ENCODE measurements at places on chromosomes 3 and 15.

- DNase-seq, result no peak
Observed at GRCh38 chr3:4153771-4154170, 149.4 kb upstream of the SETMAR start.

- DNase-seq, result no peak
Observed at GRCh38 chr3:67335813-67336212, 318.6 kb downstream of the SUCLG2 start.

DNA sequence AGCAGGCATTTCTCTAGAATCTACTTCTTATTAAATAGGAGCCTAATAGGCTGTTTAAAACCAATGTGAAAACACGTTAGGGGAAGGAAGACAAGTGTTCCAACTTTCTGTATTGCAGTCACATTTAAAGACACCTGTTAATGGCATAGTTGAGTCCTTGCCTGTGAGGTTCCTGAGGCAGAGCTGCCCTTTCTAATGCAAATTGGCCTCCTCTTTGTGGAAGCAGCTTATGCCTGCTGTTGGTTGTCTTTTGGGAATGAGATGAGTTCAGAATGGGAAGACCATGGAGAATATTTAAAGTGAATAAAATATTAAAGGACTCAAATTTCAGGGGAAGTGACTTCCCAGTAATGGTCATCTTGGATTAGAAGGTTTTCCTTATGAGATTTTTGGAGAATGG, 51.2 kb downstream of the NEK11 start:
- no peak for DNase-seq

DNA sequence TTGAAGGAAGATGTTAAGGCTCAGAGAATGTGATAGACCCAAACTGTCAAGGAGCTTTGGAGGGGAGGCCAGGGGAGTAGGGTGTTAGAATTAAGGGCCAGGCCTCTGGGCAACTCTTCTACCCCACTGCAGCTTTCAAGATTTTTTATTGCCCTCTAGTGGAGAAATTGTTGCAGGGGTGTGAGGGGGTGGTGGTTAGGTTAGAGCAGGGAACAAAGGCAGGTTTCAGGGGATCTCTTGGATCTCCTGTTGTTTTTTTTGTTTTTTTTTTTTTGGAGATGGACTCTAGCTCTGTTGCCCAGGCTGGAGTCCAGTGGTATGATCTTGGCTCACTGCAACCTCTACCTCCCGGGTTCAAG, 1.4 kb upstream of the SEC13 start:
- no peak for DNase-seq

DNA sequence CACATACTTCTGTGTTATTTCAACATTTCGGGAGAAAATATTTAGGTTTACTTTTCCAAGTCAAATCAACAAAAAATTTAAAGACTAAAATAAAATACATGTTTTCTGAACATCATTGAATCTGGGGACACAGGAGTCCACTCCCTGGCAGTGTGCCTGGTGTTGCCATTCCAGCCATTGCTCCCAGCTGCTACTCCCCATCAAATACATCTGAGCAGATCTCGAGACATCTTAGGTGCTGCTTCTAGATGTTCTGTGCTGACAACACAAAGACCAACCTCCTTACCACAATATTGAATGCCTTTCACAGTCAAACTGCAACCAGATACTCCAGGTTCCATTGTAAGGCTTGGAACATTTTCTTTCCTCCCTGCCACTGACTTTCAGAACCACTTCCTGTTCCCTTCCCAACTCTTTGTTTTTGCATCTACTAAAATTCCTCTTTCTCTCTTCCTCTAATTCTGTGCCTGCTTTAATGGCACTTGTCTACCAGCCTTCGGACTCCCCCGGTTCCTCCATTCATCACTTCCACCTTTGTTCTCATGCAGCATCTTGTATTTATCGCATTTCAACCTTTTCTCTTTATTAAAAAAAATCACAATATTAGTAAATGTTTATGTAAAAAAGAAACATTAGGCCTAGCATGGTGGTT, 81.1 kb upstream of the SLC4A7 start:
- no peak for DNase-seq

DNA sequence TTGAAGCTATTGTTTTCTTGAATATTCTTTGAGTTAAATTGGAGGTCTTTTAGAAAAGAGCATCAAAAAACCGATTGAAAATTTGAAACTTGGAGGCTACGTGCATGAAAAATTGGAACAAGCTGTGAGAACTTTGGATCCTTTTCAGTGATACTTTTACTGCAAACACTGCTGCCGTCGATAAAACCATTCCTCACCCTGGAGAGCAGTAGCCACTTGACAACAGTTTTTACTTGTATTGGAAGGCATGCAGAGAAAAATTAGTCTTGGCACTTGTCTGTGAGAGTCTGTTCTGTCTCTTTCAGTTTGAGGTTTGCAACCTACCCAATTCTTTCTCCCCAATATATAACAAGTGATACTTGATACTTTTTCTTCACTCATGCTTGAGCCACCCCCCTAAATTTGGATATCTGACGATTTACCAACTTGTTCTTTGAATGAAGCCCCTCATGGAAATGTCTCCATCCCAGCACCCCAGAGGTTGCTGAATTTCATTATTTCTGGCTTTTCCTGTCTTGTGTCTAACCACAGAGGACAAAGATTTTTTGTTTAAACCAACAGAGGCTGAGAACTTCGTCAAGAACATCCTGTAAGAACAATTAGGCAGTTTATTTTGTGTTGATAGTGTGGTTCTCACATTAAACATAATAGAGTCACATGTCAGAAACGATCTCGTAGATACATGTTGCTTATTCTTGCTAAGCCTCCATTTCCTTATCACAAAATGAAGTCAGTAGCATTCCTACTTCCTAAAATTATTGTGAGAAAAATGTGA, 307.3 kb upstream of the PLSCR5 start:
- DNase-seq, result no peak

GRCh38 chr15:34240537-34240936, 15.7 kb downstream of the EMC4 start:
- DNase-seq, result no peak

- DNase-seq, result no peak
Observed at GRCh38 chr3:61068084-61068483, 183.2 kb downstream of the FHIT start.

DNA sequence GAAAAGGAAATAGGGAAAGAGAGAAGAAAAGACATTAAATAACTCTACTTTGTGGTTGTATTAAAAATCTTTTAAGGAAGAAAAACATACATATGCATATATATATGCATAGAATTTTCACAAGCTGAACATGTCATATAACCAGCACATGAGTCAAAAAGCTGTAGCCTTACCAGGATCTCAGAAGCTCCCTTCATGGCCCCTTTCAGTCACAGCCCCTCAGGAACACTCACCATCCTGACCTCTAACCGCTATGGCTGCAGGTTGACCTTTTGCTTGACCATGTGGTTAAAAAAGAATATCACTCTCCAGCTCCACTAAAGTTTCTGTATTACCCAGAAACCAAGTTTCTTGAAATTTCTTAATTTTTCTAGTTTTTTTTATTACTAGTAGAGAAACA, 103.4 kb downstream of the CHST2 start:
- no peak for DNase-seq

GRCh38 chr3:179768080-179768479, 115.2 kb downstream of the USP13 start:
- DNase-seq, result no peak

DNA sequence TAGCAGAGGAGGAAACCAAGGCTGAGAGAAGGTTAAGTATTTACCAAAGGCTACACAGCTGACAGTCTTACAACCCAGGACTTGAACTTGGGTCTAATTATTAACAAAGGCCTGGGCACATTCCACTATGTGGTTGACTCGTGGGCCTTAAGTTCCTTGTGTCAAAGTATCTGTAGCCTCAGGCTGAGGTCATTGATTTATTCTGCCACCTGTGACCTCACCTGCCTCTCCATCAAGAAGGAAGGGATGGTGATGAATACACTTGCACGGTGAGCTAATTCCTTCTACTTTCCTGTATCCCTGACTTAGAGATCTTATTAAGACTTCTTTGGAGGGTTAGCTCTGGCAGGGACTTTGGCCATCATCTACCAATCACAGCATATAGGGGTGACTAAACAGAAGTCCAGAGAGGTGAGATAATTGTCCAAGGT, 19.9 kb upstream of the LRRC58 start:
- no peak for DNase-seq

DNA sequence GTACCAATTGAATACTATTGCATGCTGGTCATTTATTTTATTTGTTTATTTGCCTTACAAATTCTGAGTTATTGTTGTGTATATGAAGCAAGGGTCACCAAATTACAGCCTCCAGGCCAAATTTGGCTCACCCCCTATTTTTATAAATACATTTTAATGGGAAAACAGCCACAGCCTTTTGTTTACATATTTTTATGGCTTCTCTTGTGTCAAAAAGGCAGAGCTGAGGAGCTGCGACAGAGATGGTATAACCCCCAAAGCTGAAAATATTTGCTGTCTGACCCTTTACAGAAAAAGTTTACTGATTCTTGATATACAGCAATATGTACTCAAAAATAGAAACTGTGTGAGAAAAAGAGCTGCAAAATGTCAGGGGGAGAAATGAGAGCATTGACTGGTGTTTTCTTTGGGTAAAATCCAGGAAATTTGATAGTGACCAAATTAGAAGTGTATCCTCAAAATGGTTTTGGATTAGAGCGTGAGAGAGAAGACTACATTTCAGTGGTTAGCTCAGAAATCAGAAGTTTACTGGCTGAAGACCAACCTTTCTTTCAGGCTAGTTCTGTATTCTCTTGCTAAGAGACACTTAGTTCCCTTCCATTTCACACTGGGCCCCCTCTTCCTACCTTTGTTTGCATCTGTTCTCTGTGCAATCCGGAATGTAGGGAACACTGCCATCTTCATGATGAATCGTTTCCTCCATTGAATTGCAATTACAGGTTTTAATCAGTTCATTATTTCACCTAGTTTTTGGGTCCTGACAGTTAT, 757.8 kb downstream of the AGBL1 start:
- no peak for DNase-seq

DNA sequence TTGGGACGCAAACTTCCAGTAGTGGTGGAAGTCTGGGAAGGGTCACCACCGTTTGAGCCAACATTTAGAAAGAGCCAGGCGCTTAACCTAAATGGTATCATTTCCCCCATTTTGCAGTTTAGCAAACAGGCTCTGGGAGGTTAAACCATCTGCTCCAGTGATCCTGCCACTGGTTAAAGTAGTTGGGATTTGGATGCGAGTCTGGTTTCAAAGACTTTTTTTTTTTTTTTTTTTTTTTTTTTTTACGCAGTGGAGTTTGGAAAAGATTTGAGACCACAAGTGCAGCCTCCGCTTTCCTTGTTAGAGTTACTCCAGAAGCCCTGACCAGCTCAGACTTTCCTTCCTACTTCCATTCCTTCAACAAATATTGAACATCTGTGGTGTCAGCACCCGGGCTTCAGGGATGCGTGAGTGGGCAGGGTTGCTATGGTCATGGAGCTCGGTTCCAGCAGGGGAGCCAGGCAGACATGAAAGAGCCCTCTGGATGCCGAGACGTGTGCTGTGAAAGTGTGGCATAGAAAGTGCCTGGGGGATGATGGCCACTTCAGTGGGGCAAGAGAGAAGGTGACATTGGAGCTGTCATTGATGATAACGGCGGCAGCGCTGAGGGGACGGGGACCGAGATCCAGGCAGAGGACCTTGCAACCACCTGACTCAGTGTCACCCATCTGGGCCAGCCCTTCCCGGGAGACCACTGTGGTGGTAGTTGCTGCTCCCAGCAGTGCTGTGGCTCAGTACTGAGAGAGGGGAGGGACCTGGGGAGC, 1.1 kb upstream of the RNU6-1 start:
- no peak for DNase-seq

DNA sequence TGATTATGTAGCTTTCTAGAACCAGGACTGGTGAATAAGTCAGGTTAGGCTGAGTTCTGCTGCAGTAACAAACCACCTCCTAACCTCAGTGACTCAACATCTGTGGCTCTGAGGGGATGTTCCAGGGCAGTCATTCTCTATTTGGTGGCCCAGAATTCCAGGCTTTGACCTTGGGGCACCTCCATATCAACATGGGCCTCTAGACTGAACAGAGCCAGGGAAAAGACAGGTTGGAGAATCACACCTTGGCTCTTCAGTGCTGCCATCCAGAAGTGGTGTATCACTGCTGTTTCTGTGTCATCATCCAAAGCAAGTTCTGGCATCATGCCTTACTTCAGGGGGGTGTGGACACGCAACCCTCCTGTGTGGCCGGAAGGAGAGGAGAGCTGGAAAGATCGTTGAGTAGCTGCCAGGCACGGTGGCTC, 15.3 kb downstream of the ZBTB47 start:
- DNase-seq, result no peak

DNA sequence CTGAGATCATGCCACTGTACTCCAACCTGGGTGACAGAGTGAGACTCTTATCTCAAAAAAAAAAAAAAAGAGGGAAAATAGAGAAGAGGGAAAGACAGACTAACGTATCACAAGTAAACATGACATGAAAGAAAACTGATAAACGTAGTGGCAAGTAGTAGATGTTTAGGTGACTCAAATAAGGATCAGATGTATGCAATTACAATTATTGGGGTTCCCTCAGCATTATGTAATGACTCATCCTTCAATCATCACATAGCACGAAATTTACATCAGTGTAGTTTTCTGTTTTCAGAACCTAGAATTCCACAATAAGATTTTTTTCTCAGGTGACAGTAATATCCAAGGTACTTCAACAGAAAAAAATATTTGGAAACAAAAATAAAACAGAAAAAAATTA, 46.6 kb downstream of the DPP8 start:
- no peak for DNase-seq

GRCh38 chr3:8581373-8581772, 63.2 kb downstream of the SSUH2 start:
- DNase-seq, result no peak

GRCh38 chr15:100959066-100960050, 40.2 kb downstream of the LRRK1 start:
- DNase-seq, result no peak

GRCh38 chr3:187954873-187955586, 198.9 kb upstream of the LPP start:
- DNase-seq, result no peak

DNA sequence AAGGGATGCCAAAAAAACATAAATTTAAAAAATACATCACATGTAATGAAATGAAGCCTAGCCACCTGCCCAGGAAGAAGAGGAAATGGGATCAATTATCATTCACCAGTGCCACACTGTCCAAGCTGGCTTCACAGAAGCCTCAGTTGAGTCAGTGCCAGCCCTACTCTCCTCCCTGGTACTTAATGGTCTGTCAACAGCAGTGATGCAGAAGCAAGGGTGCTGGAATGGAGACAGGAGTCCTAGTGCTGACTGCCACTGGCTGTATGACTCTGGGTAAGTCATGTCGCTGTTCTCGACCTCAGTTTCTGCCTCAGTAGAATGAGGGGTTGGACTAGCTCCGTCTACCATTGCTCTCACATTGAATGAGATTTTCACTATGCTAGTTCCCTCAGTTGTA, 78.5 kb upstream of the LARS2 start:
- no peak for DNase-seq

- no peak for DNase-seq
Observed at GRCh38 chr3:116614795-116615362, 94.7 kb upstream of the TUSC7 start.

GRCh38 chr3:130934442-130935089, 40.7 kb downstream of the ATP2C1 start:
- no peak for DNase-seq

- no peak for DNase-seq
Observed at GRCh38 chr3:183556722-183557121, 1.2 kb upstream of the KLHL6 start.
